ENCODE measurements at places on chromosomes 3 and 15. TPM values are rescaled to one million over a fixed set of nuclear protein-coding genes. Genes with fewer than 3 reads are reported as not detected.

DNA sequence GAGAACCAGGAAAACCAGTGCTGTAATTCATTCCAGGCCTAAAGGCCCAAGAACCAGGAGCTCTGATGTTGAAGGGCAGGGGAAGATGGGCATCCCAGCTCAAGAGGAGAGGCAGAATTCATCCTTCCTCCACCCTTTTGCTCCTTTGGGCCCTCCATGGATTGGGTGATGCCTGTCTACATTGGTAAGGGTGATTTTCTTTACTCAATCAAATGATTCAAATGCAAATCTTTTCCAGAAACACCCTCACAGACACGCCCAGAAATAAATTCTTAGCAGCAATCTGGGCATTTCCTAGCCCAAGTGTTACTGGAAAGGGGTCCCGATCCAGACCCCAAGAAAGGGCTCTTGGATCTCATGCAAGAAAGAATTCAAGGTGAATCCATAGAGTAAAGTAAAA is 17.6 kb upstream of the APOD start:
- DNase-seq, result no peak

- DNase-seq, result peak; percentile 52
These were observed 25.1 kb upstream of the CDCP1 start for GRCh38 chr3:45171283-45171682.

DNA sequence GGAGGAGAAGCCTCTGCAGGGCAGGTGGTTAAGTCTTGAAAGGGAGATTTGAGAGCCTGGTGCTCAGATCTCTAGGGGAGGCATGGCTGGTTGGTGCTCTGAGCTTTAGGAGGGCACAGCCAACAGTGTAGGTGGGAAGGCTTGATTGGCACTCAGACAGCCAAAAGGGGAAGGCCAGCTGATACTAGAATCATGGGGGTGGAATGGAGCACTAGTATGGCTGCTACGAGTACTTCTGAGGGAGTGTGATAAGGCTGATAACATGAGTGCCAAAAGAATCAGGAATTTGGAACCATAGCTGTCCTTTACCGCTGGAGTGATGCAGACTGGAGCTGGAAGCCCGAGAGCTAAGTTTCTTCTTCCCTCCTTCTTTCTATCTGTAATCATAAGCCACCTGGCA is 184.6 kb upstream of the TBC1D5 start:
- DNase-seq, result no peak

GRCh38 chr3:168341192-168341815 is 245.6 kb upstream of the GOLIM4 start:
- peak; percentile 4 for DNase-seq

DNA sequence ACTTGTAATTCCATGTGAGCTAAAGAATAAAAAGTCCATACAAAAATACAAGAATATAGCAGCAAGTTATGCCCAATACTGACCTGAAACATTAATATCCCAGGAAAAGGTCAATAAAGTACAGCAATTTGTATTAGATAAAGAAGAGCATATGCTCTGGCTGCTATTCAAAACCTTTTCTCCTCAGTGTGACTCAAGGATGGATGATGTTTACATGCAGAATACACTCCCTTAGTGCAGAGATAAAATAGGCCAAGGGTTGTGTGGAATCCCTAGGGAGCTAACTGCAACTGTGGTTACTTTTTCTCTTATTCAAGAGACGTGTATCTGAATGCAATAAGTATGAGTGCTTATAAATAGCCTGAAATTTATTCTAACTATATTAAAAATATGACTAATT is 78.7 kb downstream of the SLC9A9 start:
- DNase-seq, result no peak

DNA sequence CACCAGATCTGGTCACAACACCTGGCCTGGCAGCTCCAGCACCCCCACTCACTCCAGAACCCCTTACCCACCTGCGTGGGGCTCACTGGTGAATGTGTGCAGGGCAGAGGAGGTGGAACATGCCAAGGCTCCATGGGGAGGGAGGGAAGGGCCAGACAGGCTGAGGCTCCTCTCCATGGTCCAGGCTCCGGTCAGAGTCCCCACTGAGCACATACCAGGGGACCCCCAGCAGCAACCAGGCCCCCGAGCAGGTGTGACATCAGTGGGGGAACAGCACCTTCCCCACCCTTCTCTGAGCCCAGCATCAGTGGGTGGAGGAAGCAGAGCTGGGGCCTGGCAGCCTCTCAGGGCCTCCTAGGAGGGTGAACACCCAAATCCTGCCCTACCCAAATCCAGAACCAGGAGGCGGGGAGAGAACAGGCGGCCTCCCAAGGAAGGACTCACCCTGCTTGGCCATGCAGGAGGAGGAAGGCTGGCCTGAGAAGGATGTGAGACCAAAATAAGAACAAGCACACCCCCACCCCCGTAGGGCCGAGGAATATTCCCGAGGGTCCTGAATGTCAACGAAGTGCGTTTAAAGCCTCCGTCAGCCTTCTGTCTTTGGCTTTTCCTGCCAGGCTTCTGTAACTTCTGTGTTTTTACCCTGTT is 1.1 kb upstream of the GP9 start:
- no peak for DNase-seq

GRCh38 chr3:26259176-26259575 is 363.4 kb upstream of the LRRC3B start:
- DNase-seq, result no peak

GRCh38 chr3:42853056-42853455 is 22.6 kb downstream of the CYP8B1 start:
- DNase-seq, result no peak

GRCh38 chr15:77243135-77243534 is 172.2 kb upstream of the TSPAN3 start:
- peak; percentile 7 for DNase-seq

DNA sequence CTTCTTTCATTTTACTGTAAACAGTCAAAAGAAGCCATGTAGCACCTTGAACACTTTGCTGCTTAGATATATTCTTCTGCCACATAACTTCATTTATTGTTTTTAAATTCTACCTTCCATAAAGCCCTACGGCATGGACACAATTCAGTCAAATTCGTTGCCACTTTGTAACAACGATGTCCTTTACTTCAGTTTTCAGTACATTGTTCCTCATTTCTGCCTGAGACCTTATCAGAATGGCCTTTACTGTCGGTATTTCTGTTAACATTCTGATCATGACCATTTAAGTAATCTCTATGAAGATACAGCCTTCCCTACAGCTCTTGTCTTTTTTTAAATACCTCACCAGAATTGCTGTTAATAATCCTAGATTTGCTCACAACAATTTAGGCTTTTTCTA is 466.9 kb downstream of the NAALADL2 start:
- DNase-seq, result no peak

GRCh38 chr15:98063871-98064270 is 103.4 kb downstream of the ARRDC4 start:
- no peak for DNase-seq

DNA sequence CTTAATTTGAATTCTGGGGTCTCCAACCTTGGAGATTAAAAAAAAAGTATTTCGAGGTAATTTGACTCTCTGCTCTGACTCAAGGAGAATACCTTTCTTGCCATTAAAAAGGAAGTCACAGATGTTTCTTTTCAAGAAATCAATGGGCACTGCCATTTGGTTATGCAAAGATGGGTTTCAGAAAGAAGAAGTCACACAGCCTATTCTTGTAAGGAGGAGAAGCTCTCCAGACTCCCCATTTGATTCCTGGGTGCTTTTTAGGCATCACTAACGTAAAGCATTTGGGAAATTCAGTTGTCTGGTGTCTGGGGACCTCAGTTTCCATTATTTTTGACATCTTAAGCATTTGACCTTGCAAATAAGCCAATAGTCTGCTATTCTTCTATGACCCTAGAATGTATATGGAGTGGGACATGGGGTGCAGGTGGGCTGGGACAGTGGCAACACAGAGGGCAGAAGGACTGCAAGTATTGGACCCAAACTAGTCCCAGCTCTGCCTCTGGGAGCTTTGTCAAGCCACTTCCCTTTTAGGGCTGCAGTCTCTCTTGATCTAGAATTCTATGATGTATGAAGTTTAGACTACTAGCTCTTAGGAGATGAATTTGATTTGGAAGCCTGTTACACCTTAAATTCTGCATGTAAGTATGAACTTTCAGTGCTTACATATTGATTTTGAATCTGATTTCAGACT is 27.8 kb downstream of the IL5RA start:
- DNase-seq, result no peak

GRCh38 chr3:42880601-42881451 is 5.1 kb upstream of the CYP8B1 start:
- peak; percentile 68 for DNase-seq

DNA sequence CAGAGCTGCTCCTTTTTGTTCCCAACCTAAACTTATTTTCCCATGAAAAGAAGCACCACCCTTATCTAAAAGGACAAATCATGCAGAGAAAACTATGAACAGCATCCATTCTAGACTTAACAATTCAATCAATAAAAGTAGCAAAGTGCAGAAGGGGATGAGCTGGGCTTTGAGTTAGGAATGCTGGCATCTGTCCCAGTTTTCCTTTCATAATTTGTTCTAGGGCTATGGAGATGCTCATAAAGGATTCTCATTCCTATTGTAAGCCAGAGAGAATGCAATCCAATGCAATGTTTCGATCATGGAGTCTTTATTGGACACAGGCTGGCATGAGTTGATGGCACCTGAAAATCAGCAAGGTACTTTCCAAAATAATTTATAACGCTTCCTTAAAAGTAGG is 330.6 kb downstream of the VPS13C start:
- DNase-seq, result no peak

DNA sequence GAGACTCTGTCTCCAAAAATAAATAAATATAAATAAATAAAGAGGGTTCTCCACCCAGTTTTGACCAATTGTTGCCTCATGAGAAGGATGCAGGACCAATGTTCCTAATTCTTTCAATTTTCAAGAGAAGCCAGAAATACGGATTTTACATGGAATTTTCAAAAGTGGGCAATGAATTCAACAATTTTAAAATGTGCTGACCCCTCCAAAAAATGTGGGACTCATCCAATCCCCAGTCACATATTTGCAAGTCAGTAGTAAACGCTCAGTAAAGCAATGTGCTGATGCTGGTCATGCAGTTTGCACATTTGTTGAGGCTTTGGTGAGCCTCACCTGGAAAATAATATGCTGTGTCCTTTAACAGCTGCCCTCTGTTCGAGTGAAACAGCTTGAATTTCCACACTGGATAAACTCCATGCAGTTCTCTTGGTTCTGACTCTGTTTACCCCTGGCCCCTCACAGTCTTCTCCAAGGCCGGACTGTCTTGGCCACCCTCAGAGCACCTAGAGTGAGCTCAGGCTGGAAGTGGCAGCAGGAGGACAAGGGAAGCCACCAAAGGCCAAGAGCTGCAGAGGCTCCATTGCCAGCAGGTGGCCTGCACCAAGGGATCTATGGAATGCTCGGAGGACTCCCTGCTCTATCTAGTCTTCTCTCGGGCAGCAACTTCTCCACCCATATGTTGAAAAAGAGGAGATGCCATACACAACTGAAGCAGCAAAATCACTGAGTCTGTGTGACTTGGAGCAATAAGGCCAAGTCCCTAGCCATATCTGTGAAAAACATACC is 246.8 kb downstream of the UACA start:
- no peak for DNase-seq

DNA sequence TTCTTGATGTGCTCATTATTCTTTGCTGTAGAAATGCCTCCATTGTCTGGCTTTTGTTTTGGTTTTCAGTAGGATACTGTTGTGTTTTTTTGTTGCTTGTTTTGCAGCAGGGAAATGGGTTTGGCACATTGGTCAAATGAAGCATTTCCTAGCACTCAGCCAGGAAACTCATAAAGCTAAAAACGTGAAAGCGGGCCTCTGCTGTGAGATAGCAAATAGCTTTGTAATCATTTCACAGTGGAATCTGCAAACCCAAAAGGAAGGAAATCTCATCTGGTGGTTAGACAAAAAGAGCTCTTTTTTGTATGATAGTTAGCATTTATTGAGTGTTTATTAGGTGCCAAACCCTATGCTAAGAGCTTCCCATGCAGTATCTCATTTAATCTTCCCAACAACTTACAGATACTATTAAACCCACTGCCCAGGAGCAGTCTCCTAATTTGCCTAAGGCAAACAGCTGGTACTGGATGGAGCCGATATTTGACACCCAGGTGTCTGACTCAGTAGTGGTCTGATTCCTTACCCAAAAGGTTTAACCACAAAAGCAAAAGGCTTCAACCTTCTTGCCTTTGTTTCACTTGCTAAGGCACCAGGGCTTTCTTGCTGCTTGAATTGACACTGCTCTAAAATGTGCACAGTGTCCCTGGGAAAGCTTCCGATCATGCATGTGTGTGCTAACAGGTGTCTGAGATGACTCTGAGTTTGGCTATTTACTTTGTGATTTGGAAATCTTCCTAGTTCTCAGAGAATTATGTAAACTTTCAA is 527.9 kb upstream of the MDFIC2 start:
- peak; percentile 74 for DNase-seq

DNA sequence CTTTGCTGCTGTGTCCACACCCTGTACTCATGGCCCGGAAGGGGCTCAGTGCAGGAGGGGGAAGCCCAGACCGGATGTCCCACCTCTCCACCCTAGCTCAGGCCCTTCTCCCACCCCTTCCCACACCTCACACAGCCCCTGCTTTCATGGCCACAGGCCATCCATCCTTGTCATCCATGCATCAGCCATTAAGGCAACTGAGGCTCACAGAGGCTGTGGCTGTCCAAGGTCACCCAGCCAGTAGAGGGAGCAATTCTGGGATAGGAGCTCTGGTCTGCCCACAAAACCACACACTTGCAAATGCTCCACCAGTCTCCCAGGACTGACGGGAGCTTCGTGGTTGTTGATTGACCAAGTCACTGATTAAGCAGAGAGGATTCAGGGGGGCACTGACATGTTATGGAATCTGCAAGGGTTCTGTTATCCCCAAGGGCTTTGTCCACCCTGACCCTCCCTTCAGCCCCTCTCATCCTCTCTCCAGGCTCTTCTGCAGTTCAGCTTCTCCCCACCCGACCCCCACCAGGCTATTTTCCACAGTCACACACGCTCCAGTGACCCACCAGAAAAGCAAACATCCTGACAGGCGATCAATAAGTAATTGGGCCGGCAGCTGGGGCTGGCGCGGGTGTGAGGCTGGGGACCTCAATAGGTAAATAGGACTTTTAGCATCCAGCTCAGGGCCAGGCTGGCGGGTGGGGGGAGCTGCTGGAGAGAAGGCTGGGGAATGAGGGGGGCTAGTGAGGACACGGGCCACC is 15.1 kb downstream of the LINGO1 start:
- no peak for DNase-seq

FRMD5 gene
- total RNA-seq, result 4.1 TPM

SERINC4 gene
- not detected for total RNA-seq

LRRK1 gene
- 0.20 TPM for total RNA-seq

NR2E3 gene
- not detected for total RNA-seq

CYP1A2 gene
- total RNA-seq, result not detected

TMEM212 gene
- total RNA-seq, result not detected

ZNF609 gene
- 10.6 TPM for total RNA-seq

ARPP21 gene
- total RNA-seq, result not detected

ZNF620 gene
- 4.4 TPM for total RNA-seq

CHRNA3 gene
- not detected for total RNA-seq

ZNF80 gene
- not detected for total RNA-seq

CCDC13 gene
- total RNA-seq, result not detected

ERICH6 gene
- total RNA-seq, result 0.07 TPM

SLCO3A1 gene
- 1.8 TPM for total RNA-seq

BCHE gene
- total RNA-seq, result 8.0 TPM

PDHB gene
- total RNA-seq, result 254 TPM
